ENCODE measurements at places on chromosomes 13 and 19.

GRCh38 chr19:38942471-38943181, 11.9 kb downstream of the MRPS12 start:
- DNase-seq: no peak

DNA sequence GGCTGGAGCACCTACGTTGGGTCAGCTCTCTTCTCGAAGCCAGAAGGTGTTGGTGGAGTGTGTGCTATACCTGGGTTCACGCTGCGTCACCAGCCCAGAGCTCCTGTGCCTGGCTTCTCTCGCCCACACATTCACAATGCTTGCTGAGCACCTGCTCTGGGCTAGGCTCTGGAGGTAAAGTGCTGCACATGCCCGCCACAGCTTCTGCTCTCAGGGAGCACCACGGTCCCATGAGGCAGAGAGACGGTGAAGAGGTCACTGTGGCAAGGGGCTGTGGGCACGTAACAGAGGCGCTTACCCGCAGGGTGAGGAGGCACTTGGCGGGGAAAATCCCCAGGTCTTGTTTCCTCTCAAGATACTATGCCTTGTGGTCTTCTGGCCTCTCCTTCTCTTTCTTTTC, 174.2 kb downstream of the TEX29 start:
- no peak for DNase-seq

GRCh38 chr19:21603431-21604231, 98.2 kb downstream of the ZNF429 start:
- DNase-seq: no peak

DNA sequence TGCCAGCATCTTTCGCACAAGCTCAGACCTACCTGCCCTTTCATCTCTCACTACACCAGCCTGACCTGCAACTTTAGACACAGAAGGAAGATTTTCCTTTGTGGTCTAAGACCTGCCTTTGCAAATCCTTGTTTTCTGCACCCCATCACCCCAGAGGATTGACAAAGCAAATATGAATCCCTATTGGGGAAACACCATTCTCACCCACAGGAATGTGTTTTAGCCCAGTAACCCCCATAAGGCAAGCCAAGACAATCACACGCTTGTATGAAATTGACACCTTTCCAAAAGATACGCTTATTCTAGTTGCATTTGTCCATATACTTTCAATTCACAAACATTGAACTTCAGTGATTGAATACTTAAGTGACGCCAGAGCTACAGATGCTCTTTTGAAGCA, 55.7 kb downstream of the SPATA13 start:
- DNase-seq: no peak

- DNase-seq: no peak
Observed at GRCh38 chr19:37218592-37218935, 550 bp downstream of the ZNF383 start.

GRCh38 chr19:45781214-45782161, 802 bp downstream of the DMPK start:
- DNase-seq: peak; percentile 39

DNA sequence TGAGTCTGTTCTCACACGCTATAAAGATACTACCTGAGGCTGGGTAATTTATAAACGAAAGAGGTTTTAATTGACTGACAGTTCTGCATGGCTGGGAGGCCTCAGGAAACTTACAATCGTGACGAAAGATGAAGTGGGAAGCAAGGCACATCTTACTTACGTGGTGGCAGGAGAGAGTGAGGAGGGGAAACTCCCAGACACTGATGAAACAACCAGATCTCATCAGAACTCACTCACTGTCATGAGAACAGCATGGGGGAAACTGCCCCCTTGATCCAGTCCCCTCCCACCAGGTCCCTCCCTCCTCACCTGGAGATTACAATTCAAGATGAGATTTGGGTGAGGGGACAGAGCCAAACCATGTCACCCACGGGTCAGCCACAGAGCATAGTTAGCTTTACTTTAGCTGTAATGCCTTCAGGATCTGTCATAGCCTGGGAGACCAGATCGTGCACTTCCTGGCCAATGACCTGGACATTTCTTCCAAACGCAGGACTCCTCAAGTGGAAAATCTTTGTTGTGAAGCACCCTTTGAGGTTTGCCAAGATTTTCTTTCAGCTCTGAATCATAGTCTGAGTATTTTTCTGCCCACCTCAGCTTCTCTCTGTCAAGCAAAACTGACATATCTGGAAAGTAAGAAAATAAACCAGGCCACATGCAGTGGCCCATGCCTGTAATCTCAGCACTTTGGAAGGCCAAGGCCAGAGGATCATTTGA, 25.2 kb upstream of the HIF3A start:
- no peak for DNase-seq

DNA sequence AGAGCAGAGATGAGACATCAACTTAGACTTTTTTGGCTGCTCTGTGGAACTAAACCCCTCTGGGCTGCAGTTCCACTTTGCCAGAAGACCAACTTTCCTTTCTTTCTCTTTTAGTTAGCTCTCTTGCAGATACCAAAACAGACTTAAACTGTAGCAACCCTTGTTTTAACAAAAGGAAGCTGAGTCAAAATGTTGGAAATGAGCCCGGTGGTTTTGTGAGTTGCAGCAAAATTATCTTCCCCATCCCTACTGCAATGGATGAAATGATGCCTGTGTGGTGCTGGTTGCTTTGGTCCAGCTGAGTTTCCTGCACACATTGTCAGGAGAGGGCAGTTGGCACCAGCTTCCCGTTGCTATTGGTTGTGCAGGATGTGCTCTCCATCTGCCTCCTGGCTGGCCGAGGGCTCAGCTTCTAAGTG, 115.3 kb downstream of the LRCH1 start:
- DNase-seq: no peak

DNA sequence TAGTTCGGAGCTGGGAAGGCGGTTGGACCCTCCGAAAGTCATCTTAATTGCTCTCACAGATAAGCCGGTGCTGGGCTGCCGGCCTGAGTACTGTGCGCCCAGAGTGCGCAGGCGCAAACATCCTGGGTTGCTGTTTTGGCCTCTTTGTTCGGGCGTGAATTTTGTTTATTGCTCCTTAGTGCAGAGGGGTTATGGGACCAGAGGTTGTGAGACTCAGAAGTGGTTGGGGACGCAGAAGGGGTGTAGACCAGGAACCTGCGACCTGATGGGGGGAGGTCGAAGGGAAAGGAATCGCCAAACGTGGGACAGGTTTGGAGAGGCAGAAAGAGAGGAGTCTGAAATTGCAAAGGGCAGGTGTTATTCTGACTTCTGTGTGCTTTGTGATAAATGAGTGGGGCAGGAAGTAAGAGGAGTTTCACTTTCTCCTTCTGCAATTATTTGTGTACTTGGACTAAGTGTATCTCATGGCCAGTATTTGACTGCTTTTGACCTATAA, 607 bp upstream of the ZNF566 start:
- peak; percentile 89 for DNase-seq

DNA sequence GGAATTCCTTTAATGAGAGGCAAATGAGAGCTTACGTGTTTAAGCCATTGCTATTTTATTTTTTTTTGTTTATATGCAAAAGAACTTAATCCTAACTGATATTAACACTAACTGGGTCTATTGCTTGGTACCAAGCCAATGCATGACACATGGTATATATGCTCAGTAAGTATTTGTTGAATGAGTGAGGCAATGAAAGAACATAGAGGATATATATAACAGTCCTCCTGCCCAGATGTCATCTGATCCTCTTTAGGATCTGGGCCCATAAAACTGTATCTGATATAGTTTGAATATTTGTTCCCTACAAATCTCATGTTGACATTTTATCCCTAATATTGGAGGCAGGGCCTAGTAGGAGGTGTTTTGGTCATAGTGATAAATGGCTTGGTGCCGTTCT, 13.0 kb upstream of the ALOX5AP start:
- no peak for DNase-seq

GRCh38 chr13:113413178-113413897, 40.0 kb downstream of the ADPRHL1 start:
- DNase-seq: no peak

- DNase-seq: no peak
Observed at GRCh38 chr13:106115081-106115480, 420.4 kb downstream of the EFNB2 start.

DNA sequence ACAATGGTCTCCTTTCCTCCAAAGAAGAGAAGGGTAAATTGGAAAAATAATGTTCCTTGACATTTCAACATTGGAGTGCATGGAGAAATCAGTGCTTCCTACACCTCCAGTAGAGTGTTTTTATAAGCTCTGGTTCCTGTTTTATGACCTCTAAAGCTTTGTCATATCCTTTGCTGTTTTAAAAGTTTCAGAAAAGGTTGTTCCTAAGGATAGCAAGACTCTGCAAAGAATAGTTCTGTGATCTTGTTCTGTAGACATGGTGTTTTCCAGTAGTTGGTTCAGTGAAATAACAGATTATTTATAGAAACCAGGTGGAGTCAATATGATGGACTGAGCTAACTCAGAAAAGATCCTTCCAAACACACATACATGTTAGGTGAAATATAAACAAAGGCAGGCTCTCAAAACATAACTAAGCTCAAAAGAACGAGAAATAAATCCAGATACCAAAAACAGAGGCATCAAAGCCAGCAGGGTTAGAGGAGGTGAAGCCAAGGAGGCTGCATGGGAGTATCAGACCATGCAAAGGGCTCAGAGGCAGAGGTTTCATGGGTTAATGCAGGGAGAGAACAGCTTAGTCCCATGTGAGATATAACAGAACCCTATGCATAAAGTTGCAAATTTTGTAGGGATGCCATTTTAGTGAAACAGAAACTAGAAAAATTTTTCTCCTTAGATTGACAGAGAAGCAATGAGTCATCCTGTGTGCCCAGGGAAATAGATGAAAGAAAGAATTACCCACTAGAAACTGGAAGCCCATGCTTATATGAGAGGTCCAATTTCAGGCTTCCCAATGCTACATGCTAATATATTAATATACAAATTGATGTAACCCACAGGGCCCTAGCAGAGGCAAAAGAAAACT, 44.3 kb downstream of the SHISA2 start:
- DNase-seq: no peak

GRCh38 chr19:11450570-11451326, 15.3 kb downstream of the PRKCSH start:
- DNase-seq: no peak

GRCh38 chr19:32936065-32936464, 35.7 kb downstream of the CEP89 start:
- no peak for DNase-seq

DNA sequence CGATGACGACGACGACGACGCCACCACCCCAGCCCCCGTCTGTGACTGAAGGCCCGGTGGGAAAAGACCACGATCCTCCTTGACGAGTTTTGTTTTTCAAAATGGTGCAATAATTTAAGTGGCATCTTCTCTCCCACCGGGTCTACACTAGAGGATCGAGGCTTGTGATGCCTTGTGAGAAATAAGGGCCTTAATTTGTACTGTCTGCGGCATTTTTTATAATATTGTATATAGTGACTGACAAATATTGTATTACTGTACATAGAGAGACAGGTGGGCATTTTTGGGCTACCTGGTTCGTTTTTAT, 2.5 kb downstream of the KLF2 start:
- DNase-seq: no peak

DNA sequence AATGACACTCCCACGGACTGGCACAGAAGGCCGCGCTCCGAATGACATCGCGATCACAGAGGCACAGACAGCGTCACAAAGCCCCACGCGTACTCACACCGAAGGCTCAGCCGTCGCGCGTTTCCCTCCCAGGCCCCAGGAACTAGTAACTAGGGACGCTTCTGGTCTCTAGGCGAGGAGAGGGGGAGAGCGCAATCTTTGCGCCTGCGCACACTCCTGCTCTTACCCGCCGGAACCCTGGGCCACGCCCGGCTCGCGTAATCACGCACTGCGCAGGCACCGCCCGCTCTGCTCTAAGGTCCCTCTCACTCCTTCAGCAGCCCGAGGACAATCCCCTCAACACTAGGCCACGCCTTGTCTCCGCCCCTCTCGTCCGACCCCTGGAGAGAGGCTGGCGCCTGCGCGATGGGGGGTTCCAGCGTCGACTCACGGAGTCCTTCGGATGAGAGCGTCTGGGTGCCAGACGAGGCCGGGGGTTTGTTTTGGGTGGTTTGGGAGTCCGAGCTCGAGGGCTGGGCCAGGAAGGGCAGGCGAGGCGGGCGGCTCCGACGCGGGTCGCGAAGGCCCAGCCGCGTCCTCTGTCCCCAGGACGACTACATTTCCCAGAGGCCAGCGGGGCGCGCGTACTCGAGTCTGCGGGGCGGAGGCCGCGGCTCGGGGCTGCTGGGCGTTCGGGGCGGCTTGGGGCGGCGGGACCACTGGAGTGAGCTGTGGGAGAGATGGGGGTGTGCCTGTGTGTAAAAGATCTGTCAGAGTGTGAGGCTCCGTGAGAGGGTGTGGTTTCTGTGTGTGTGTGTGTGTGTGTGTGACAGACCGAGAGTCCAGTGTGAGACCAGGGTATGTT, at the start of gene ZNF471:
TSS of gene ZNF471 (plus strand) at position 410 of the 844 bp plus-strand sequence. CDS start 3,717 bp downstream, outside the sequence.
- peak; percentile 96 for DNase-seq

DNA sequence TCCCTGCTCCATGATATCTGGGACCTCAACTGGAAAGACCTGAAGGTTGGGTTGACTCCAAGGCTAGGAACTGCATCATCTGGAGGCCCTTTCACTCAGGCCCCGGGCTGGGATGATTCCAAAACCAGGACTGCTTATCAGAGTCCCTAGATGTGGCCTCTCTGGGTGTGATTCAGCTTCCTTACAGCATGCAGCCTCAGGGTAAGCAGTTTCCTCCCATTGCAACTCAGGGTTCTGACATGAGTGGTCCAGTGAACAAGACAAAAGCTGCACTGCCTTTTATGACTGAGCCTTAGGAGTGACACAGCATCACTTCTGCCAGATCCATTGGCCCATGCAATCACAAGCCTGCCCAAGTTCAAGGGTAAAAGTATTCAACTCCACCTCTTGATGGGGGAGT, 502.8 kb downstream of the COG6 start:
- DNase-seq: no peak

GRCh38 chr13:23806874-23807526, 82.2 kb downstream of the MIPEP start:
- no peak for DNase-seq

DNA sequence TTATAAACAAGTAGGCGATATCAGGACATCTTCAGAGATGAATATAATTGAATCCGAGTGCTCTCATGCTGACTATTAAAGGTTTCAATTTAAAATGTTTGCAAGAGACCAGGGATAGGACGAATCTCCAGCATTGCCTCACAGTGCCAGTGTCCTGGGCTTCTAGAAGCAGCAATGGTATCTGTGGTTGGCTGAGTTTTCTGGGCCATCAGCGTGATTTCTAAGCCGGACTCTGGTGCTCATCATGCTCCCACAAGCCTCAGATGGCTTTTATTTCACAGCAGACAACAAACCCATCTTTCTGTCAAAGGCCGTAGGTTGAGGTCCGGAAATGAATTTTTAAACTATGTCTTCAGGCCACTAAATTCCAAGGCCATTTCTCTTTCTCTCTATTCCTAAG, 187.7 kb downstream of the FOXO1 start:
- DNase-seq: no peak

DNA sequence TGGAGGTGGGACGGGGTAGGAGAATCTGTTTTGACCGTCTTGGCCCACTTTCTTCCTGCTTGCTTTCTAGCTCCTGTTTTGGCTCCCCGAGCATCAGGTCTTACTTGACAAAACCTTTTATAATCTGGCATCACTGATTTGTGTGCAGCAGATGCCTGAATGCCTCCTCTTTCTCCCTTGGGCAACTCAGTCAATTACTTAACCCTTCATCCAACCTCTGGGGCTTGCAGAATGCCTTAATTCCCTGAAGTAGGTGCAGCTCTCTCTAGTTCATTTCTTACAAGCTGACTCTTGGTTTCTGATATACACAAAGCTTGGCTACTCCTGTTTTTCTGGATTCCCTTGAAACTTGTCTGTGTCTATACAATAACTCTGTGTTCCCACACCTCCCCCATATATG, 5.7 kb upstream of the NUP58 start:
- no peak for DNase-seq
